ENCODE measurements at places on chromosomes 2 and 18.
A peak's percentile ranks its signal among the peaks of the same experiment; 100 is the strongest.

- peak; percentile 12 for DNase-seq
Observed at GRCh38 chr2:112004253-112004645, 50.8 kb upstream of the TMEM87B start.

DNA sequence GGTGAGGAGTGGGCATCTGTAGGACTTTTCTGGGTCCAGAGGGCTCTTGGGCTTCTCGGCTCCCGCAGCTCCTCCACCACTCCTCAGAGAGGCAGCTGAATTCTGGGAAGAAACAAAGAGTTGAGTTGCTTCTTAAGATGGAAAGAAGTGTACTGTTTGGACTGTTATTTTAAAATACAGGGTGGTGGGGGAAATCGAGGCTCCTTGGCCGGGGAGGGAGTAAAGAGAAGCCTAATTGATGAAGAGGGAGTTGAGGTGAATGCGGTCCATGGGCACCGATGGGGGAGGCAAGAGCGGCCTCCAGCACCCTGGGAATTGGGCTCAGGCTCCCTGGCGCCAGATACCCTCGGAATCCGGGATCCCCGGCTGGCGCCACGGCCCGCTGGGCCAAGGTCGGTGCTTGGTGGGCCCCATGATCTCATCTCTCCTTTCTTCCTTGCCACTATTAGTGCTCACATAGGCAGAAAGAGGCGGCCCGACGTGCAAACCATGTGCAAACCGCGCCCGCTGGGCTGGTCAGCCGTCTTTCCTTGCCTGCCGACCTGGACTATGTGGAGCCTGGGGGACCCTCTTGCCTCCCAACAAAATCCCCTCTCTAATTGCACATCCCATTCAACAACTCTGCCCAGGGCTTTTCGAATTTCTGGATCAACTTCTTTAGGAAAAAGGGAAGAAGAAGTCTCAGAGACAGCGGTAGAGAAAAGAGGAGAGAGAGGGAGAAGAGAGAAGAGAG, 604 bp upstream of the SIX3 start:
- DNase-seq: no peak

- DNase-seq: no peak
Observed at GRCh38 chr2:43344868-43345373, 118.5 kb upstream of the ZFP36L2 start.

DNA sequence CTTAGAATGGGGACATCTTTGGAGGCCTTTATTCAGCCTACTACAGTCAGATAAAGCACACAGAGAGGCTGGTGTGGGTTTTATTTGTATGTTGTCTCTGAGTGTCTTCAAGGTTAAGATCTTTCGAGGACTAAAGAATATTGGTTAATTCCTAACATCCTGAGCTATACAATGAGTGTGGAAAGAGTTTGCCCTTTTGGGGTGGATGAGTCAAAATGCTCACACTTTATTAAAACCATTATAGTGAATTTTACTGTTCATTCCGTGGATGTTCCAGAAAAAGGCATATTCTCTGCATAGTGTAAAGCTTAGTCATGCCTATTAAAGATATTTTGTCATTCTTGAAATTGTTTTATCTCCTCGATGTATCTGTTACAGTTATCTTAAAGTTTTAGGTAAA, 29.1 kb upstream of the SLC38A11 start:
- no peak for DNase-seq

GRCh38 chr2:88554189-88554588, 73.1 kb downstream of the EIF2AK3 start:
- DNase-seq: no peak

DNA sequence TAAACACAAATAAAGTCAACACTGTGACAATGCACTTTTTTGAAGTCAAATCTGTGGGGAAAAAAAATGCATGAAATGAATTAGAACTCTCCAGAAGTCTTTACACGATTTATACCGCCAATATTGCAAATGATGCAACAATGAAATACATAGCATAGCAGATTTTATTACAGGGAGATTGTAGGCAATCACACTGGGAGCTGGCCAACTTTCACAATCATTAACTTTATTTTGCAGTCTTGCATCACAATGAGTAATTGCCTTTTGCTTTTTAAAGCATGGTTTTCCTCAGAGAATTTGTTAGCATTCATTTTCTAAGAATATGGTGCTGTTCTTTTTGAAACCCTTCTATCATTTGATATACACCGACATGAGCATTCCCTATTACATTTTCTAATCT, 366.4 kb upstream of the FSIP2 start:
- no peak for DNase-seq

DNA sequence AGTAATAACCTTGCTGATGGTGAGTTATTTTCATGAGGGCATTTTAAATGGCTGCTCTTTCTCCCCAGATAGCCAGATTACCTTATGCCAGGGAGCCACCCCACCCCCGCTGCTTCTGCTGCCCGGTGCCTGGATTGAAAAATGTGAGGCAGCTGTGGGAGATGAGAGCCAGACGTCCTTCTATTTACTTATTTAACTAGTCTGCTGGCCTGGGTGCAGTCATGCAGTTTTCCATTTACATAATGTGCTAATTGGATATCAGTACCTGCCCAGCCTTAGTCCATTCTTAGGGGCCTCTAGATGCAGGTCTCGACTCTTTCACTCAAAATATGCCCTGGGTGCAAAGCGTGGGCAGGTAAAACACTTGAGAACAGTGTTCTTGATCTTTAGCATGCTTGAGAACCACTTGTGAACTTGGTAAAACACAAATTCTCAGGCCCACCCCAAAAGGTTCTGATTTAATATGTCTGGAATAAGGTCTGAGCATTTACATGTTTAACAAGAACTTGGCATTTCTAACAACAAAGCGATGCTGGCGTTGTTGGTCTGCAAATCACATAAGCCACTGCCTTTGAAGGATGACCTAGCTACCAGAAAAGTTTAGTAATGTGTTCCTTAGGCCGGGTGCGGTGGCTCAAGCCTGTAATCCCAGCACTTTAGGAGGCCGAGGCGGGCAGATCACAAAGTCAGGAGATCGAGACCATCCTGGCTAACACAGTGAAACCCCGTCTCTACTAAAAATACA, 154.3 kb downstream of the NRP2 start:
- DNase-seq: no peak

- DNase-seq: no peak
Observed at GRCh38 chr2:105460048-105460732, 61.3 kb upstream of the FHL2 start.

DNA sequence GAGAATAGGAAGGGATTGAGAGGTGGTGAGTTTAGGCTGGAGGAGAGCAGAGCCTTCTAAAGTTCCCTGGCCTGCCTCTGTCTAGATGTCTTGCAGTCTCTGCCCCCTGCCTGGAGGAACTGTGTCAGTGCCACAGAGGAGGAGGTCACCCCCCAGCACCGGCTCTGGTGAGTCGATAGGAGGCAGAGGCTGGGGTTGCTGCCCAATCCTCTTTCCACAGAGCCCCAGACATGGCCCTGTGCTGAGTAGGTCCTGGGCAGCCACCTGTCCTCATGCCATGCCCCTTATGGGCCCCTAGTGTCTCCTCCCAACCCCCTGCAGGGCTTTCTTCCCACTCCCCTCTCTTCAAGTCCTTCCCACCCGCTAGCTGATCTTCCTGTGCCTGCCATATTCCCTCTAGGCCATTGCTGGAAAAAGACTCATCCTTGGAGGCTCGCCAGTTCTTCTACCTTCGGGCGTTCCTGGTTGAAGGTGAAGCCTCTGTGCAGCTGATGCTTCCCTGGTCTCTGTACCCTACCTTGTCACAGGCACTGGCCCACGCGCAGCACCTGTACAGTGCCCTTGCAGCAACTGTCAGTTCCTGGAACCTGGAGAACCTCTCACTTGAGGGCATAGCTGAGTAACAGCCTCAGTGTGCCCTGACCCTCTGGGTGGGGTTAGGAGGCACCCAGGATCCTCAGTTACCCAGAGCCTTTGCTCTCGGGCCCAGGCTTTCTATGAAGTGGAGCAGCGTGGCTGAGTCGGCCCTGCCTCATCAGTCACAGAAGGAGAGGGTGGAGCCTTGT, 13.2 kb upstream of the SLC4A3 start:
- DNase-seq: no peak

DNA sequence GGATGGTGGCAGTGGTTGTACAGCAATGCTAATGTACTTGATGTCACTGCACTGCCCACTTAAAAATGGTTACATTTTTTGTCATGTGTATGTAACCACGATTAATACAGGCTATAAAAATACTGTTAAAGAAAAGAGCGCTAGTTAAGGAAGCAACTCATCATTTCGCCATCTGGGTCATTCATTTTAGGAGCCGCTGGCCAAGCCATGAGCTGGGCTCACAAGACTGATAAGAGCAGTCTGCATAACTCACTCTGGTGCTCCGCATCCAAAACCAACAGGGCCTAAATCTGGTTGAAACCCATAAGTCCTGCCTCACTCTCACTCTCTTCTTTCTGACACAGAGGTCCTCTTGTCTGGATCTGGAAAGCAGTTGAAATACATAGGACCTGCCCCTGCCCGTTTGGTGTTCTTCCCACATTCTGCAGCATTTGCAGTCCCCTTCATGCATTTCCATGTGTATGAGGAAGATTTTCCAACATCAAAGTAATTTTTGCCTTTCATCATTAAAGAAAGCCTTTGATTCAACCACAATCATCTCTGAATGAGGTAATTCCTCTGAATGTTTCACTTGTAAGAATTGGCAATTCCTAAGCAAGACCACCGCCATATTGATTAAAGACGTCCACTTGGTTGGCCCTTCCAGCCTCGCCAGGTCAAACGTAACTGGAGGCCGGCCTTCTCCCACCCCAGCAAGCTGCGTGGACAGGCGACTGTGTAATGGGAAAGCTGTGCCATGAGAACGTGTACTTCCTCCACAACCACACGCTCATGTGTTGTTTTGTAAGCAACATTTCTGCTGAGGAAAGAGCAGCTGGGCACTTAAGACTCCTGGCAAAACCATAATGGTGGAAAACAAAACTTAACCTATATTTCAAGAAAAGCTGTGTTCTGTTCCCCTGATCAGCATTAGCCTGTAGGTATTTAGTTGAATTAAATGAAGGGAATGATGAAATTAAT, 112.2 kb downstream of the VAPA start:
- DNase-seq: no peak

Measured in CD4-positive, alpha-beta T cell treated with Interleukin-1 beta for 1 hour (primary cell).